Retina (tissue), 1 donor: ENCODE measurements at places on chromosomes 3 and 15.

DNA sequence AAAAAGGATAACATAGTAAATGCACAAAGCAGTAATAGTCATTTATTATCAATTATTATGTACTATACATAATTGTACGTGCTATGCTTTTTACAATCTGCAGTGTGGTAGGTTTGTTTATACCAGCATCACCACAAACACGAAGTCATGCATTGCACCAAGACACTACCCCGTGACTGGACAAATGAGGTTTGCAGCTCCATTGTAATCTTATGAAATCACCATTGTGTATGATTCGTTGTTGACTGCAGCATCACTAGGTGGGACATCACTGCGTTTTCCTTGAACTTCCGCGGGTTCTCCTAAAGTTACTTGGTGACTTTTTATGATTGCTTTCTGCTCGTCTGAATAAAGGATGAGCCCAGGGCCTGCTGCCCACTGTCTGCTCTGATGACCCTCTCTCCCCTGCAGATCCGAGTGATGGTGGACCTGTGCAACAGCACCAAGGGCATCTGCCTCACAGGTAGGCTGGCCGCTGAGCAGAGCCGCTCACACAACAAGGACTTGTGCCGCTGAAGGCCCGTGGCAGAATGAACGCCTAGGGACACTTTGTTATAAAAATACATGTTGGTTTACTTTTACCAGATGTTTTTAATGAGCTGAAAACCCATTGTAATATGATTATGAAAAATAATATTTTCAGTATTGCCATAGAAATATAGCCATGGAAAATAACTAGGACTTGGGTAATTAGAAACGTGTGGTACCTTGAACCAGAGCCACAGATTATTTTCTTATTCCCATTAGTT is 35.8 kb downstream of the GLDN start:
- DNase-seq = no peak

- peak; percentile 19 for DNase-seq
Observed at GRCh38 chr3:65714134-65714533, 324.6 kb downstream of the MAGI1 start.

DNA sequence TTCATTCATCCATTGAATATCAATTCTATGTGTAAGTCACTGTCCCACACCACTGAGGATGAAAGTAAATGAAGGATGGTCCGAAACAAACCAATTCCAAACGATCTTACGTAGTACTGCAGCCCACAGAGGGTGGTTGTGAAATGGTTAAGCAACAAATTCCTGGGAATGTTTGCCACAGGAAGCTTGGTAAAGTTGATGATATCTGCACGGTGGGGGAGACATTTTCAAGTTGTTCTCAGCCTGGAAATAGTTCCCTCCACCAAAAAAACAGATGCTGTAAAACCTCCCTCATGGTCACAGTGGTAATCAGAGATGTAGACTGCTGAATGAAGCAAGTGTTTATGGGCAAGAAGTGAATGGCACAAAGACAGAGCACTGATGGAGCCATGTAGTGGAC is 35.9 kb upstream of the BNC1 start:
- no peak for DNase-seq

GRCh38 chr15:59791755-59792154 is 102.6 kb upstream of the BNIP2 start:
- no peak for DNase-seq

GRCh38 chr15:85274315-85275050 is 105.9 kb upstream of the AKAP13 start:
- no peak for DNase-seq

GRCh38 chr3:87298111-87298718 is 21.8 kb upstream of the POU1F1 start:
- DNase-seq = peak; percentile 32

GRCh38 chr15:90201130-90201943 is at the start of gene SEMA4B:
SEMA4B (plus strand) TSS chr15:90201330; CDS start chr15:90201579, 249 bp downstream.
- DNase-seq = peak; percentile 87

DNA sequence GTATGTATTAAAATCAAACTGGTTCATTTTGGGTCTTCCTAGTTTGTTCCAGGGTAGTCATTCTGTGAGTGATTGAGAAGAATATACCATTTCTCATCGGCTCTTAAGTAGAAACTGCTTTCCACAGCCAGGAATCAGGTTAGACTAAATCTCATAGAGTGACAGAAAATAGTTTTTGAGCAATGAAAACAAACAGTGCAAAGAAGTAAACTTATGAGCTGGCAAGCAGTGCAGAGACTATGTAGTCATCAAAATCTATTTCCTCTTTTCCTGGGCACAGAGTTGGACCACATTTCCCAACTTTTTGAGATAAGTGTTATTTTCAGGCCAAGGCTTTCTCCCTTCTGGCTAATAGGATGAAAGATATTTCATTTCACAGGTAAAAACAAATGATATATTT is 66.5 kb downstream of the UBE3A start:
- DNase-seq = no peak

- DNase-seq = peak; percentile 32
Observed at GRCh38 chr15:29142129-29142747, 127.4 kb downstream of the NSMCE3 start.
